ENCODE measurements at places on chromosomes 2 and 18.

DNA sequence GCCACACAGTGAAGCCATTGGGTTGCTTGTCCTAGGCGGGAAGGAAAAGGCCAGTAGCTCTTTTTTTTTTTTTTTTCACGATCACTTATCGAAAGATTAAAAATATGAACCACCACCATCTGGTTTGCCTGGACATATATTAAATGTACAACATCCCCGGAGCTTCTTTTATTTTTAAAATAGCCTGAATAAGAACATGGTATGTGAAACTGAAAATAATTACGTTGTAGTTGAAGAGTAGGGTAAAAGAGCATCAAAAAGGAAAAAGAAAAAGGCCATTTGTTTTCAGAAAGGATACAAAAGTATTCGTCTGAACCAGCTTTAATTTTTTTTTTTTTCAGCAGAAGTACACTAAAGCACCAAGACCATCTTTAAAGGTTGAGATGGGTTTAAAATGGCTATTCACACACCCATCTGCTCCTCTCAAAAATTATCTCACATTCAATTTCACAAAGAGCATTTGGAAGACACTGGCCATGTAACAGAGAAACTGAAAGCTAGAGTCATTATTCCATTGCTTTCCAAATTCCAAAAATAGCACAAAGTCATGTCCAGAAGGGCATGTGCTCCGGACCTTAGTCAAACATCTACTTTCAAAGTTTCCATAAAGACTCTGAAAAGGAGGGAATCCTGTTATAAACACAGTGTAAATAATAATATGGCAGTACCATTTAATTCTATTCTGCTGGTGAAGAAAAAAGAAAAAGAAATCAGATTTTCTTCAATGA lies 82.9 kb downstream of the SCN3A start:
- no peak for DNase-seq

GRCh38 chr2:69962986-69963730 lies 1.7 kb upstream of the ASPRV1 start:
- DNase-seq: no peak

GRCh38 chr2:131035112-131035825 lies 58.0 kb downstream of the FAM168B start:
- DNase-seq: no peak

DNA sequence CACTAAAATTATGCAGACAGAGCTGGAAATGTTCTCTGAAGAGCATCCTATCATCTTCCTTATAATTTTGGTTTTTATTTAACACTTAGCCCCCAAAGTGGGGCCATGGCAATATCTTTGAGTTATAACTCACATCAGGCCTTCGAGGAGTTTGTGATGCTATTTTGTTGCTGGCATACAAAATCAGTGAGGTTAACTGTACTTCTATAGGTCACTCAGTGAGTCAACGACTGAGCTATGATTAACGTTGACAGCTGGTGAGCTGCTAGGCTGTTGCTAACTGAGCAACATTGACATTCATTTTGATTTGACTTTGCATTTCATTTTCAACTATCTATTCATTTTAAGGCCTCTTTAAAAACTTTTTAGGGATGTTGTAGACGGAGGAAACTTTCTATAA lies 50.0 kb downstream of the GPD2 start:
- no peak for DNase-seq
